ENCODE measurements at places on chromosomes 13 and 19.

- H3K4me3 ChIP-seq: no peak overlapping the region
- peak; percentile 45 for DNase-seq
- no peaks in the 10 kb centered on the region for H3K36me3 ChIP-seq
Measured at GRCh38 chr19:7799640-7800355, 30.2 kb upstream of the EVI5L start.

- no peaks in the 10 kb centered on the region for H3K27me3 ChIP-seq
- peaks cover 19% of the 10 kb centered on the region for H3K36me3 ChIP-seq
- DNase-seq: peak; percentile 65
- H3K27ac ChIP-seq: peak within 1 kb of the TSS; percentile 94
Measured at GRCh38 chr19:31349160-31349881, at the start of gene TSHZ3. TSHZ3 (minus strand) TSS chr19:31349436; CDS start chr19:31349219, 217 bp downstream.

GRCh38 chr13:23898101-23898500 lies 799 bp upstream of the C1QTNF9B start:
- no peak for DNase-seq
- H3K27me3 ChIP-seq: no peaks in the 10 kb centered on the region
- no peaks in the 10 kb centered on the region for H3K4me1 ChIP-seq
- H3K36me3 ChIP-seq: no peaks in the 10 kb centered on the region

- H3K4me3 ChIP-seq: no peak overlapping the region
- no peaks in the 10 kb centered on the region for H3K4me1 ChIP-seq
- DNase-seq: no peak
- H3K27ac ChIP-seq: no peak overlapping the region
Measured at GRCh38 chr13:41244556-41244955, 18.8 kb downstream of the MTRF1 start.

GRCh38 chr19:2224754-2225349 lies 11.3 kb downstream of the PLEKHJ1 start:
- no peak overlapping the region for H3K27ac ChIP-seq
- no peaks in the 10 kb centered on the region for H3K27me3 ChIP-seq
- H3K4me1 ChIP-seq: no peaks in the 10 kb centered on the region
- DNase-seq: no peak
- no peak overlapping the region for H3K4me3 ChIP-seq
